ENCODE measurements at places on chromosomes 13 and 19. TPM values are rescaled to one million over a fixed set of nuclear protein-coding genes. Genes with fewer than 3 reads are reported as not detected.

DNA sequence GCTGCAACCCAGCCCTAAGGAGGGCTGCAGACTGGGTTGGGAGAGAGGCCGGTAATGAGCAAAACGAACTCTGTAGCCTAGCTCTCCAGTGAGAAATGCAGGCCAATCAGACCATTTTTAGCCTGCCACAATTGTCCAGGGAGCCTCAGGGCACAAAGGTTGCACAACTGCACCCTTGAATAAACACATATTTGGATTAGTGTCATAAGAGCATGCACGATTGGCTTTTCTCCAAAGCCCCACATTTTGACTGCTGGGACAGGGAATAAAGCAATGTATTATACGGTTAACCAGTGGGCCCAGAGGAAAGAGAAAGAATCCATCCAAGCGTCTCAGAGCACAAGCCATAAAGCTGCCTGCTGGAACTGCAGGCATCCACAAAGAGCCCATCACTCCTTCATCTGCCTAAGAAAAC, 729.4 kb upstream of the SGCG start:
- DNase-seq, result no peak

GRCh38 chr19:531753-532560, at the start of gene CDC34:
Gene CDC34, plus strand, starts transcription at chr19:531760. Its CDS starts 172 bp downstream, at chr19:531932.
- DNase-seq, result no peak

DNA sequence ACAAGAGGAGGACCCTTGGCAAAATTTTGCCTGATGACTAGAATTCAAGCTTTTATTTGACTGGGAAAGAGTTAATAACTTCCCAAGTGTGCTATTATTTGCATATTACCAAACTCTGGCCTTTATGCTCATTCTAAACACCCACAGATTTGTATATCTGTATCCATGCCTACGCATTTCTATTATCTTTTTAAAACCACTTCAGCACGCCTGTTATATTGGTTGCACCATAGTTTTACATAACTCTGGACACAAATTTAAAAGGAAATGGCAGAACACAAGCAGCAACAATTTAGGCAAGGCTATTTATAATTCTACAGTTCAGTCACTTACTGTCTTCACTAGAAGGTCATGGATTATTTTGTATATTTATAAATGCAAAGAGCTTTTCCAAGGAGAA, 3.7 kb upstream of the RASL11A start:
- no peak for DNase-seq

GRCh38 chr19:14516746-14517438, 1.3 kb downstream of the DNAJB1 start:
- DNase-seq, result no peak

GRCh38 chr13:27788271-27788670, 4.0 kb upstream of the GSX1 start:
- DNase-seq, result no peak

GRCh38 chr13:109998684-109999533, 212.5 kb upstream of the IRS2 start:
- DNase-seq, result no peak

DNA sequence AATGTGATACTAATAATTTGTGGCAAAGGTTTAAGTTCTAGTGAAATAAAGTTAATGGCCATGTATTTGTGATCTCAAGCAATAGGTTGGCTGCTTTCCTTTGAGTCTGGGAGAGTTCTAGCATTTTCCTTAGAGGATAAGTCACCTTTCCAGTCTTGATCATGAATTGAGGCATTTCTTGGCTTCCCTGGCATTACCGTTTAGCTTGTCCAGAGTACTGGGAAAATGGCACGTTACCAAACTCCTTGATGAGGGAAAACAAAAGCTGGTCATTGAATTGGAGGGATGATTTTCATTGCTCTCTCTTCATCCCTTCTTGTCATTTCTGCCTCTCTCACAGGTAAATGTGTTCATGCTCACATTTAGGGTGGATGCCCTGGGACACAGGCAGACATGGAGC, 34.0 kb upstream of the SPRY2 start:
- DNase-seq, result no peak

DNA sequence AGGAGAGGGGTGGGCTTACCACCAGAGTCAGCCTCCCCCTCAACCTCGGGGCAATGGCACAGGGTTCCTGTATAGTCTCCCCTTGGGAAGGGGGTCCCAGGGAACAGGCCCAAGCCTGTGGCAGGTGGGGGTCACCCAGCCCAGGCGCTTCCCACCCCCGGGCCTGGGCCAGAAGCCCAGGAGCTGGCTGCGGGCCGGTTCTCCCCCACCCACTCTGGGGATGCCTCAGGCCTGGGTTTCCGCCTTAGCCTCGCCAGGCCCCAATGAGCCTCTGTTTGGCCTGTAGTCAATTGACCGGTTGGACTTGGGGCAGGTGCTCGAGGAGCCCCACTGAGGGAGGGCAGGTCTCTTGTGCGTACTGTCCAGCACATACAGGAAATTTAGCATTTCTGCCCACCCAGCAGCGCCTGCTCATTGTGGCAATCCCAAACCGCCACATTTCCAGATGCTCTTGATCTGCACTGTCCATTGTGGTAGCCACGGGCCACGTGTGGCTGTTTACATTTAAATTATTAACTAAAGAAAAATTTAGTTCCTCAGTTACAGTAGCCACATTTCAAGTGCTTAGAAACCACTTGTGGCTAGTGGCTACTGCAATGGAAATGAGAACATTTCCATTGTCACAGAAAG, 9.9 kb downstream of the LYL1 start:
- DNase-seq, result no peak

GRCh38 chr13:37192956-37193355, 87.5 kb upstream of the CSNK1A1L start:
- DNase-seq, result no peak

DNA sequence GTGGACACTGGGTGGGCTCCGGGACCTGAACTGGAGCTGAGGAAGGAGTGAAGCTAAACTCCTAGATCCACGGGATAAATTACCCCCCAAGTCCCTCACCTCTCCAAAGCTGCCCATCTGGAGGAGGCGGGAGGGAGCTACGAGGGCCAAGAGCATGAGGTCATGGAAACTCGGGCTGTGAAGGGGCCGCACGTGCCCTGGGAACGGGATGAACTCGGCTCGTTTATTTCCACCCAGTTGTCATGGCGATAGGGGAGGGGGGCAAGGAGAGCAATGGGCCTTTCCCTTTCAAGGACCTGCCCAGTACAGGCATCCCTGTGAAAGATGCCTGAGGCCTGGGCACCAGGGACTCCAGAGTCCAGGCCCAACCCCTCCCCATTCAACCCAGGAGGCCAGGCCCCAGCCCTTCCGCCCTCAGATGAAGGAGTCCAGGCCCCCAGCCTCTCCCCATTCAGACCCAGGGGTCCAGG, 3.8 kb downstream of the PPP1R12C start:
- DNase-seq, result no peak

GRCh38 chr19:17314007-17314593, 4.7 kb downstream of the DDA1 start:
- DNase-seq, result no peak

GRCh38 chr19:46915386-46915785, 54.6 kb downstream of the ARHGAP35 start:
- DNase-seq, result no peak

DNA sequence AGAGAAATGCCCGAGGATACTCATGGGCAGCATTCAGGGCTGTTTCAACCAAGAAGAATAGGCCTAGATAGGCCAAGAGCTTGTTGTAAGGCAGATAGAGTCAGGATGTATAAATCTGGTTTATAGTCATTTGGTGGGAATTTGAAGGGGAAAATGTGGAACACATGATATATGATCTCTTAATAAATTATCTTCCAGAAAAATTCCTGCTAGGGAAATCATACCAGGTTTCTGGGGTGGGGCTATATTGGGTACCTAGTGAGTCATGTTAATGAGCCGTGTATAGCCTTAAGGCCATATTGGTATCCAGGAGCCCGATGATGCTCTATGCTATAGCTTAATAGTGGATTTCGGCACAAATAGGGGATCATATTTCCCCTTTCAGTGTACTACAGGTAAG, 51.5 kb upstream of the HTR2A start:
- no peak for DNase-seq

DNA sequence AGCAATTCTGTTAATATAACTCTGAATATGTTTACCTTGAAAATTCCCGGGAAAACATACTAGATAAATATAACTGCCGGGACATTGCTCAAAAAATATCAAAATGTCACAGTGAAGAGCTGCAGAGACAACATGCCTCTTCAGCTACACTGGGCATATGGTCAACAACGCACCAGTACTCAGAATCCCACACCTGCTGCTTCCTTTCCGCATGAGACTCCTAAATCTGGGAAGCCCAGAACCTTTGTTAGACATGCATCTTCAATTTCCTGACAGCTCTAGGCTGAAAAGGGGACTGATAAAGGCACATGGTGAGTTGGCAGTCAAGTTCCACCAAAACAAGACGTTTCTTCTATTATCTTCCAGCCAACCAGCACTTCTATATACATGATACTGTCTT, 53.7 kb downstream of the USP12 start:
- no peak for DNase-seq

DNA sequence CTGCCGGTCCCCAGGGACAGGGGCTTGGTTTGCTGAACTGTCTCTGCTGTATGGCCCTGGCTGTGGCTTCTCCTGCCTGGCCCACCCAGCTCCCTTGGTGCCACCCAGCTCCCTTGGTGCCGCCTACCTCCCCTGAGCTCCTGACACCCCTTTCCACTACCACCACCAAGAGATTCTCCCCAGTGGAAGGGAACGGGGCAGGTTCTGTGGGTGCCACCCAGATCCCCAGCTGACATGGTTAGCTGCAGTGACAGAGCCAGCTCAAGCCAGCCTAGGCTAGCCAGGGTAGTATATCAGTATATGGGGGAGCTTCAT, 28.5 kb upstream of the POP4 start:
- no peak for DNase-seq

DNA sequence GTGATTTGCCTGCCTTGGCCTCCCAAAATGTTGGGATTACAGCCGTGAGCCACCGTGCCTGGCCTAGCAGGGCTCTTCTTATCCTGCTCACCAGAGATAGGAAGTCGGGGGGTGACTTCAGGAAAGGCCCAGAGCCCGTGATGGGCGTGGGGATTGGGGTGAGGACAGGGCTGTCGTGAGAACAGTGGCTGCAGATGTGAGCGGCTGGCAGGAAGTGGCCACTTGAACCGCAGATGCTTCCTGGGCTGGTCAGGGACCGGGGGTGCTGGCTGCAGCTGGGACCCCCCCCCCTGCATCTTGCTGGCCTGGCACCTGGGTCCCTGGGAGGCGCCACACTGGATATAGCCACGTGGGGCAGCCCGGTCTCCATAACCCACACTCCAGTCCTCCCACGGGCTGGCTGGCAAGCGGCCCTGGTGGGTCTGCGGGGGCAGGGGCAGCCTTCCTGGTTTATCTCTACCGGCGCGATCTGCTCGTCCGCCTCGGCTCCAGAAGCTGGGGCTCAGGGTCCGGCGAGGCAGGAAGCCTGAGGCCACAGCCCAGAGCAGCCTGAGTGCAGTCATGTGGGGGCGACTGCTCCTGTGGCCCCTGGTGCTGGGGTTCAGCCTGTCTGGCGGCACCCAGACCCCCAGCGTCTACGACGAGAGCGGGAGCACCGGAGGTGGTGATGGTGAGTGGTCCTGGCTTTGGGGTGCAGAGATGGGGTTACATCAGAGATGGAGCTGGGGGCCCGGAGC, at the start of gene F2RL3:
TSS of gene F2RL3 (plus strand) at position 371 of the 737 bp plus-strand sequence. CDS start at position 562, 191 bp downstream.
- DNase-seq, result no peak

DNA sequence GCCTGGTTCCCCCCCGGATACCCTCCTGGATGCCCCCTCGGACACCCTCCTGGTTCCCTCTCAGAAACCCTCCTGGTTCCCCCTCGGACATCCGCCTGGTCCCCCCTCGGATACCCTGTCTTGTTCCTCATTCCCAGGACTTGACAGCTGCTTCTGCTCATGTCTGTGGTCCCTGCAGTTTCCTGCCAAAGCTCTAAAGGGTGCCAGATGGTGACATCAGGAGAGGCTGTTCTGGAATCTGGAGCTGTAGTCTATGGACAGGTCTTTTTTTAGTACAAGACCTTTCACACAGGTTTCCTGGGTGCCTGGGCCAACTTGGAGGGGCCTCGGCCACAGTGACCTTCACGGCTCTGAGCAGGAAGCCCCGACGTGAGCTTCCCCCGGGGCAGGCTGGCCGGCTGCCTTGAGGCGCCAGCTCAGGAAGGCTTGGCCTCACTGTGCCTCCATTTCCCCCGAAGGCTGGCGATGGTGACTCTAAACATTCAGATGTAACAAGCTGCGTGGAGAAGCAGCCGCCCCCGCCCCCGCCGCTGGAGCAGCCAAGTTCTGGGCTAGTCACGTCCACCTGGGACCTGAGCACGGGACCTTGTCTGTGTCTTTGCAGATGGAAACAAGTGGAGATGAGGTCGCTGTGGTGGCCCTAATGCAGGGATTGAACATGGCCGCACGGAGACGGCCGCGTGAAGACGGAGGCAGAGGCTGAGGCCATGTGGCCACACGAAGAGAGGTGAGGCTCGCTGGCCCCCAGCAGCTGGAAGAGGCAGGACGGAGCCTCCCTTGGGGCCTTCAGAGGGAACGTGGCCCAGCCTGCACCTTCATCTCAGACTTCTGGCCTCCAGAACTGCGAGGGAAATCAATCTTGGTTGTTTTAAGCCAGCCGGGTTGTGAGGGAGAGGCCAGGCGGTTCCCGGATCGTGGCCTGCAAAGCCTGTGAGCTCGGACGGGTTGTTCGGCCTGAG, 12.7 kb downstream of the SGTA start:
- DNase-seq, result no peak

GRCh38 chr13:96020155-96020575, 33.0 kb downstream of the UGGT2 start:
- DNase-seq, result no peak

KLK13 gene
- total RNA-seq, result not detected

MPND gene
- total RNA-seq, result 0.52 TPM

UNC13A gene
- 0.10 TPM for total RNA-seq

PRRG2 gene
- total RNA-seq, result not detected

ZNF724 gene
- 0.82 TPM for total RNA-seq

PRR22 gene
- 3.6 TPM for total RNA-seq

SLC1A6 gene
- not detected for total RNA-seq

MTUS2 gene
- not detected for total RNA-seq

GFY gene
- total RNA-seq, result not detected

CBARP gene
- 0.35 TPM for total RNA-seq

ANGPTL8 gene
- total RNA-seq, result not detected

CHST8 gene
- not detected for total RNA-seq

MYH14 gene
- 2.1 TPM for total RNA-seq

Data from MG63 (cell line).